Fibroblast of the aortic adventitia (primary cell): ENCODE measurements at places on chromosomes 16 and 17.

GRCh38 chr16:12629271-12629670 lies 174.4 kb downstream of the CPPED1 start:
- DNase-seq = no peak

DNA sequence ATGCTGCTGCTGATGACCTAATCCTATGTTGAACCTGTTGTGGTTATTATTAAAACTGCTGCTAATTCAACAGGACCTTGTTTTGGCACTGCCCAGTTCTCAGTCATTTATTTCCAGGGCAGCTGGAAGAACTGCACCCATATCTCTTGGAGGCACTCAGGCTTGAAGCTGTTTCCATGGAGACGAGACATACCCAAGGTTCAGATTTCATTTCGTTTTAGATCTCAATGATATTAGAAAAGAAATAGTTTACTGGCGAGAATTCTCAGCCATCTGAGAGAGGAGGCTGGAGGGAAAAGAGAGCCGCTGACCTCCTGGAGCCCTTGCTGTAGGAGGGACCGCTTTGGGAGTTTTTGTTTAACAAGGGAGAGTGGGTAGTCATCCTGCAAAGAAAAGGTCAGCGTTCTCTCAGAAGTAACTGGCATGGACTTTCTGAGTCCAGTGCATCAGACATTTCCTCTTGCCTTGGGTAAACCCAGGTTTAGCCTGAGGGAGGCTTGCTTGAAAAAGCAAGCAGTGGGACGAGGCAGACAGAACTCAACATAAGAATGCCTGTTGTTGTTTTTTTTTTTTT lies 75.4 kb downstream of the YPEL2 start:
- DNase-seq = peak; percentile 68

DNA sequence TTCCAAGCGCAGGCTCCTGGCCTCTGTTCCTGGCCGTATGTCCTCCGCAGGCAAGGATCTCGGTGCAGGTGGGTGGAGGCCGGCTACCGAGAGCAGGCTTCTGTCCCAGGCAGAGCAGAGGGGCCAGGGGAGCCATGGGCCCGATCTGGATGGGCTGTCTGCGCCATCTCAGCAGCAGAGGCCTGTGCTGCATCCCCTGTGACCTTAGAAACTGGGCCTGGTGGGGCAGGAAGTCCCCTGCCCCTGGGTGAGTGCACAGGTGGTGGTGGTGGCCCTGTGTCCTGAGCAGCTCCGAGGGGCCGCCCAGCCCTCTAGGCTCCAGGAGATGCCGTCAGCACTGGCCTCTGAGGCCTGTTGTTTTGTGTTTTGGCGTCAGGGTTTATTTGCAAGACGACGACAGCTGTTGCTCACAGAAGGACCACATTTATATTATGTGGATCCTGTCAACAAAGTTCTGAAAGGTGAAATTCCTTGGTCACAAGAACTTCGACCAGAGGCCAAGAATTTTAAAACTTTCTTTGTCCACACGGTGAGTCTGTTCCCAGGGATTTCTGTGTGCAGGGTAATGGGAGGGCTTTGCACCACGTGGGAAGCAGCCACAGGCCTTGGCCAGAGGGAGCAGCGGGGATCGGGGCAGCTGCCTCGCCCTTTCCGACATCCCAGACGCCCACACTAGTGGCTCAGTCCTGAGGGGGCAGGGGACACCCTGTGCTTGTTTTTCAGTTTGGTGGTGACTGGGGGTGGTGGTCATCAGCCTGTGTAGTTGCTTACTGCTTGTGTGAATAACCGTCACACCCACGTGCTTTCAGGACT lies 59.1 kb downstream of the PDPK1 start:
- DNase-seq = no peak

DNA sequence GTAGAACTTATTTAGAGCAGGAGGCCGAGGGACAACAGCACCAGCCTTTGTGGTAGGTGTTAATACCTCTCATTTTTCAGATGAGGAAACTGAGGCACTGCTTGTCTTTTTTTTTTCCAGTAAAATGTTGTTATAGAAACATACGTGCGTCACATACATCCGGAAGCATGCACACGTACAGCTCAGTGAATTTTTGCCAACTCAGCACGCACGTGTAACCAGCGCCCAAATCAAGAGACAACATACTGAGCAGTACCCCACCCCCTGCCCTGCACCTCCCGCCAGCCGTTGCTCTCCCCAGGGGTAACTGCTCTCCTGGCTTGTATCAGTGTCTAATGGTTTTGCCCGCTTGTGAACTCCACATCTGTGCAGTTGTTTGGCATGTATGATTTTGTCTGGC lies 92.0 kb downstream of the CMIP start:
- no peak for DNase-seq

- DNase-seq = no peak
Observed at GRCh38 chr17:7046127-7046724, 2.3 kb upstream of the SLC16A11 start.

GRCh38 chr17:78226759-78227454 lies 4.5 kb upstream of the TMEM235 start:
- DNase-seq = no peak

DNA sequence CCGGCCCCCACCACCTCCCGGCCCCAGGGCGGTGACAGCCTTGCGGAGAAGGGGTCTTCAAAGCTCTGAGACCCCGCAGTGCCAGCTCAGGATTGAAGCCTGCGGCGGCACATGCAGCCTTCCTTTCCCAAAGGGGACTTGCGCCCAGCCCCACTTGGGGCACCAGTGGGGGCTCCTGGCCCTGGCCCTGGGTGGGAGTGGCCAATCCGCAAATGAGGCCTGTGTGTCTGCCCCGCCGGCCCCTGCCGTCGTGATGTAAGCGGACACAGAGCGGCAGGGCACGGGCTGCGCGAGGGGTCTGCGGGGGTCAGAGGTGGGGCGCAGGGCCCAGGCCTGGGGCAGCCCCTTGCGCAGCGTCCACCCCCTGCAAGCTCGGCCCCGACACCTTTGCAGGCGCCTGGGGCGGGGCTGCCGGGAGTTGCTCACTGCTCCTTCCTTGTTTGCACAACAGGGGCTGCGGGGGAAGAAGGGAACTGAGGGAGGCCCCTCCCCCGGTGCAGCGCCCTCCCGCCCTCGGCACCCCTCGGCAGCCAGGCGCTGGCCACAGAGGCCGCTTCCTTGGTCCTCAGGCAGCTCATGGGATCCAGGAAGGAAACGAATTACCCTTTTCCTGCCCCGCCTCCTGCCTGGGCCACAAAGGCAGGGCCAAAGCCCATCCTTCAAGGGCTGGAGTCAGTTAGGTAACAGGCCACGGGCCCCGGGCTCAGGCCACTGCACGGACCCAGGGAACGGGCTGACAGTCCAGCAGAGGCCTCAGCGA lies 2.9 kb downstream of the SLC16A3 start:
- DNase-seq = peak; percentile 67

DNA sequence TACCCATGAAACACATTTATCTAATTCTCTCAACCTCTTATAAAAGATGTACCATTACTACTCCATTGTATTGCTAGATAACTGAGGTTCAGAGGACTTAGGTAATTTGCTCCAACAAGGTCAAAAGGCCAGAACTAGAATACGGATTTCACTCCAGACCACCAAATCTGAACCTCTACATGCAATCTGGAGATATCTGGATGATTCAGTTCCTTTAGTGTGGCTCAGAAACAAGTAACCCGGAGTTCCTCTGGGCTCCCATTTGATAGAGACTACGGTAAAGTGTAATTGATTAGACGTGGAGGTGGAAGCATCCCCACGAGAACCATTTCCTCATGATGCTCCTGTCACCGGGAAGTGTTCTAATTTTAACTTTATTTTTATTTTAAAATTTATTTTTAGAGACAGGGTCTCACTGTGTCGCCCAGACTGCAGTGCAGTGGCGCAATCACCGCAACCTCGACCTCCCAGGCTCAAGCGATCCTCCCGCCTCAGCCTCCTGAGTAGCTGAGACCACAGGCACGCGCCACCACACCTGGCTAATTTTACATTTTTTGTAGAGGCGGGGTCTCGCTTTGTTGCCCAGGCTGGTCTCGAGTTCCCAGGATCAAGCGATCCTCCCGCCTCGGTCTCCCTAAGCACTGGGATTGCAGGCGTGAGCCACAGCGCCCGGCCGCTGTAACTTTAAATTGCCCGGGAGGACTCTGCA lies 608 bp upstream of the COX10 start:
- no peak for DNase-seq

DNA sequence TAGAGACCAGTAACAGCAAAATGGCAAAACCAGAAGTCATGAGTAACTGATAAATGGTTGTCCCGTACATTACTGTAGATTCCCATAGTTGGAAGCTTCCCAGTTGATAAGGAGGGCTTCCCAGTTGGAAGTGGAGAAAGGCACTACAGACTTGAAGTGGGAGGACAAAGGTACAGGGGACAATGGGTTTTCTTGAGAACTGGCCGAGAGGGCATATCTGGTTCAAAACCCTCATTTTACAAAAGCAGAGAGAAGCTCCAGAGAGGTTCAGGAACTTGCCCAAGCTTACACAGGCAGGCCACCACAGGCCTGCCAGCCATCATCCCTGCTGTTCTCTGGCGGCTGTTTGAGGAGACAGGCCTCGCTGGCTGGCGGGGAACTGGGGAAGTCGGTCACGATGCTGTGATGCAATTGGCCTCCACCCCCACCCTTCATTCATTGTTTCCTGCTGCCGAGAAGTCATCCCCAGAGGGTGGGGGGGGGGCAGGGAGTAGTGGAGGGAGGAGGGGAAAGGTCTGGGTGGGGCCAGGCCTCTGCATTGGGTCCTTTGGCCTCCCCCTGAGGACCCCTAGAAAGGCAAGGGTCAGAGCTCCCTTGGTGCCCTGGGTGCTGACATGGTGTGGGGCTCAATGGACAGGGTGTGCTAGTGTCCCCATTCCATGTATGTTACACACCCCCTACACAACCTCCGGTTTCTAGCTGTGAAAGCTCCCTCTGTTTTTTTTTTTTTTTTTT lies 3.0 kb downstream of the UBALD2 start:
- peak; percentile 83 for DNase-seq
